ENCODE measurements at places on chromosomes 11 and 22.

GRCh38 chr11:2316963-2317244, 15.1 kb downstream of the TSPAN32 start:
- DNase-seq, result no peak

DNA sequence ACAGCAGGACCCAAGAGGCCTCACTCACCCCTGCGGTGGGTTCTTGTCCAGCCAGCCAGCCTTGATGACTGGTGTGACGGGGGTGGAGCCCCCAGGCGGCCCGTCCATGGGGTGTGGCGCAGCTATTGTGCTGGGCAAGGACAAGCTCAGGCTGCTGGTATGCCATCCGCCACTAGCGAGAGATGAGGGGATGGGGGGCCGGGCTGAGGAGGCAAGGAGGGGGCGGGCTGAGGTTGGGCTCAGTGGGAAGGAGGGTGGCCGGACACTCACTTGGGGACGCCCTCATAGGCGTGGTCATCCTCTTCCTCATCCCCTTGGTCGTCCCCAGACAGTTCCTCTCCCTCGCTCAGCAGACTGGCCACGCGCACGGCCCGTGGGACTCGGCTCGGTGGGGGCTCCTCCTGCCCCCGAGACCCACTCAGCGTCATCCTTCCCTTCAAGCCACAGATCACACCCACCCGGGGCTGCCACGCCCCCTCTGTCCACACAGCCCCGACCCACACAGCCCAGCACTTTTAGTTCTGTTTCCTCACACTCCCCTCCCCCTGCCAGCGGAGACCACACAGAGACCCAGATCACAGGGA, 38.0 kb upstream of the PDE2A start:
- DNase-seq, result peak; percentile 35

DNA sequence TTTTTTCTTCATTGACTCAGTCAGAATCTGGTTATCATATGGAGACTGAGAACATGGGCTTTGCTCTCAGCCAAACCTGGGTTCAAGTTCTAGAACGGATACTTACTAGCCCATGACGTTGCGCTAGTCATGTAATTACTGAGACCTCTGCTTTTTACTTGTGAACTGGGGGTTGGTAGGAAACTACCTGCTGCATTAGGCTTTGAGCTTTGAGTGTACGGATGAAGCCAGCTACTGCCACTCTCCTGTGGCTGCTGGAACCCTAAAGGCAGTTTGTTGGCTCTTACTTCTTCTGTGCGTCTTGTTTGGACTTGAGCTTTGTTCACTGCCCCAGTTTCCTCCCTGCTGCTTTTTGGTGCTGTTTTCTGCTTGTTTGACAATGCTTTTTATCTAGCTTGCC, 18.1 kb downstream of the PPP6R2 start:
- no peak for DNase-seq

GRCh38 chr11:76598426-76598839, 72.1 kb downstream of the LRRC32 start:
- DNase-seq, result peak; percentile 53

GRCh38 chr11:120303004-120303637, 22.0 kb upstream of the TLCD5 start:
- DNase-seq, result peak; percentile 53

DNA sequence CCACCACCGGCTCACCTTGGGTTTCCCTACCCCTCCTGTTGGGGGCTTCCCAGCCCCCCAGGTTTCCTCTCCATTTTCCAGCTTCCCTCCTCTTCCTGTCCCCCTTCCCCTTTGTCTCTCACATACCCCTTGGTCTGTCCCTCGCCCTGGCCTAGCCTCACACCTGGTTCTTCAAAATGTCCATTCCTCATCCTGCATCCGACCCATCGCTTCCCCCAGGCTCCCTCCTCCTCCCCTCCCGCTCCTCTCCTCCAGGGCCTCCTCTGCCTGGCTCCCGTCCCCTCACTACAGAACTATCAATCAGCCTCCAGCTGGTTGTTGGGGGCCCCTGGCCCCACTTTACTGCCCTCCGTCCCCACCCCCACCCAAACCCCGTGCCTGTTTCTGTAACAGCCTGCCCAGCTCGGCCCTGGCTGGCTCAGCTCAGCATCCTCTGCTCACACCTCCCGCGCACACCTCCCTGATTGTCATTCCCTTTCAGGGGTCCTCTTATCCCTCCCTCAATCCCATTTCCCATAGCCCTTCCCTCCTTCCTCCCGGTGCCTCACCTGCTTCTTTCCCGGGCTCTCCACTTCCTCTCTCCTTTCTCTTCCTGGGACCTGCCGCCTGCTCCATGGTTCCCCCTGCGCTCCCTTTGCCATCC, 1.2 kb downstream of the CNIH2 start:
- no peak for DNase-seq

DNA sequence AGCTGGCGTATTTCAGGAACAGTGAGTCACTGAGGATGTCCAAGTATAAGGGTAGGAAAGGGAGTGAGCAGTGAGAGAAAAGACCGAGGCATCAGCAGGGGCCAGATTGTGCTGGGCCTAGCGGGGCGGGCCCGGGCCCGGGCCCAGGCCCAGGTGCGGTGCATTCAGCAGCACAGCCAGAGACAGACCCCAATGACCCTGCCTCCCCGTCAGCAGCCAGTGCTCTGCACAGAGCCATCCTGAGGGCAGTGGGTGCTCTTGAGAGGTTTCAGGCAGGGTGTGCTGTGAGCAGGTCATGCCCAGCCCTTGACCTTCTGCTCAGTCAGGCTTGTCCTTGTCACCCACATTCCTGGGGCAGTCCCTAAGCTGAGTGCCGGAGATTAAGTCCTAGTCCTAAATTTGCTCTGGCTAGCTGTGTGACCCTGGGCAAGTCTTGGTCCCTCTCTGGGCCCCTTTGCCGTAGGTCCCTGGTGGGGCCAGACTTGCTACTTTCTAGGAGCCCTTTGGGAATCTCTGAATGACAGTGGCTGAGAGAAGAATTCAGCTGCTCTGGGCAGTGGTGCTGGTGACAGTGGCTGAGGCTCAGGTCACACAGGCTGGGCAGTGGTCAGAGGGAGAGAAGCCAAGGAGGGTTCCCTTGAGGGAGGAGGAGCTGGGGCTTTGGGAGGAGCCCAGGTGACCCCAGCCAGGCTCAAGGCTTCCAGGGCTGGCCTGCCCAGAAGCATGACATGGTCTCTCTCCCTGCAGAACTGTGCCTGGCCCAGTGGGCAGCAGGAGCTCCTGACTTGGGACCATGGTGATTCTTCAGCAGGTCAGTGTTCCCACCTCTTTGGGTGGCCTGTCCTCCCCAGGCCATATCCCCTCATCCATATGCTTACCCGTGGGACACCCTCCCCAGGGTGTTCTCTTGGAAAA, 2.1 kb downstream of the MYO7A start:
- no peak for DNase-seq

GRCh38 chr22:46116491-46116958, 33.8 kb upstream of the PPARA start:
- peak; percentile 87 for DNase-seq

DNA sequence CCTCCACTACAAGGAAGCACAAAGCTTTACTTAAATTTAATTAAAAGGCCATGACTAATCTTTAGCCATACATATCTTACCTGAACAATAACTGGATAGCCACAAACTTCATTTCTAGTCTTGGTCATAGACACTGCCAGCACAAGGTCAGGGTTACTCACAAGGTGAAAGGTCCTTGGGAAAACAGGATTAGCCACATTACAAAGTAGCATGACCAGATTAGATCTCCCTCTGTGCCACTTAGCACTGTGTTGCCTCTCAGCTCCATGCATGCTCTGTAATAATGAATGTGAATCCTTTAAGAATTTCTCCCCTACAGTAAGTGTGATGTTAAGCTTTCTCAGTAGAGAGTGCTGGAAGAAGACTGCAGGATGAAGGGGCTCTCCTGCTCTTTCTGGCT, 325.1 kb upstream of the MPPED2 start:
- no peak for DNase-seq

DNA sequence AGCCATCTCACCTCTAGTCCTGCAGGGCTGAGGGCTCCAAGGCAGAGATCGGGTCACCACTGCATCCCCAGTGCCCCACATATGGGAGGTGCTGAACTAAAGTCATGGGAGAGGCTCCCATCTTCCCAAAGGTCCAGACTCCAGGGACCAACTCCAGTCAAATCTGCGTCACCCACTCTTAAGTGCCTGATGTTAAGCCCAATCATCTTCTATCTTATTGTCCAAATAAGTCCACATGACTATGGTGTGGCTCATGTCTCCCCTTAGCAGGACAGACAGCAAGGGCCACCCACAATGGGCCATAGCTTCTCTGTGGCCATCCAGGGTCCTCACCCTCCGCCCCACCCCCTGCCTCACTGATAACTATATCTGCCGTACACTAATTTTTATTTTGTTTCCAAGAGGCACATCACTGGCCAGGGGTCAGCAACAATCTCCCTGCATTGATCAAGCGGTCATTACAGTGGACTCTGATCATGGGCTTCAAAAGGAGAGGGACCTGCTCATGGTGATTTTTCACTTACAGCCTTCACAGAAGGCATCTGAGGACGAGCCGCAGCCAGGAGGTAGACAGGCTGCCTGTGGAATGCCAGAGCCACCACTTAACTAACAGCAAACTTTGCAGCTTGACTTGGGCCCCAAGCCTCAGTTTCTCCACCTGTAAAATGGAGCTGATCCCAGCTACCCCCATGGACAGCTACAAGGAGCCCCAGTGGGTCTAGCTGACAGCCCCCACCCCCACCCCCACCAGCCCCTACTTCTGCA, 23.3 kb downstream of the MYH9 start:
- no peak for DNase-seq

DNA sequence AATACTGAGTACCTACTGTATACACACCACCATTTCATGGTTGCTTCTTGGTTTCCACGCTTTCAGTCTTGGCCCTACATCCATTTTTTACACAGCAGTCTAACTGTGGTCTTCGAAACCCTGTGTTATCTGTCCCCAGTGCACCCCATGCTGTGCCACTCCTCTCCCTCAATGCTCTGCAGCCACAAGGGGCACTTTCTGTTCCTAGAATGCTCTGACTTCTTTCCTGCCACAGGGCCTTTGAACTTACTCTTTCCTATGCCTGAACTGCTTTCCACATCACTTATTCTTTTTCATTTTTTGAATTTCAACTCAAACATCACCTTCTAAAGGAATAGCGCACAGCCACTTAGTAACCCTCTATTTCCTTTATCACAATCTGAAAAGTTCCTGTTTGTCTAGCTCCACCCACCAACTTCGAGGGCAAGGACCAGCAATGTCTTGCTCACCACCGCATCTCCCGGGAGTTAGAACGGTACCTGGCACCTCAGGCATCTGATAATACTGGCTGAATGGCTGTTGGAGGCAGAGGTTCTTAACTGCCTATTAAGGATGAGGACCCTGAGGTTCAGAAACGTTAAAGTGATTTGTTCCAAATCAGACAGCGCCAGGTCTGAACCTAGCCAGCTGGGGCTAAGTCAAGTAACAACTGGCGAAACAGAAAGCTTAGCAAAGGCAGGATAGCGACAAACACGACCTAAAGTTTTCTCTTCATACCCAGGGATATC, 568 bp downstream of the ALG8 start:
- peak; percentile 4 for DNase-seq

- no peak for DNase-seq
Observed at GRCh38 chr11:132242632-132243031, 872.2 kb downstream of the NTM start.

GRCh38 chr11:26849036-26849435, 127.2 kb upstream of the SLC5A12 start:
- no peak for DNase-seq

- DNase-seq, result peak; percentile 66
Observed at GRCh38 chr22:18024276-18024939, at the start of gene MICAL3. MICAL3 (minus strand) TSS chr22:18024561; CDS start chr22:17906812, 117,749 bp downstream.

Data from CD4-positive, alpha-beta T cell treated with Interleukin-1 beta for 1 hour (primary cell).